ENCODE measurements at places on chromosomes 2 and 18. TPM values are rescaled to one million over a fixed set of nuclear protein-coding genes. Genes with fewer than 3 reads are reported as not detected.

The POU3F3 gene
- total RNA-seq, result not detected

The FLACC1 gene
- 0.63 TPM for total RNA-seq

The RTN4 gene
- 96.7 TPM for total RNA-seq

The DYNAP gene
- not detected for total RNA-seq

The ACADL gene
- not detected for total RNA-seq

The EGR4 gene
- 0.24 TPM for total RNA-seq

The RNF181 gene
- total RNA-seq, result 120 TPM

The DHRS9 gene
- total RNA-seq, result 5.4 TPM

The TXNDC2 gene
- not detected for total RNA-seq

The HTR2B gene
- not detected for total RNA-seq

The ANKAR gene
- total RNA-seq, result 4.2 TPM

The TPO gene
- not detected for total RNA-seq

- DNase-seq, result no peak
- no peaks in the 10 kb centered on the region for H3K36me3 ChIP-seq
- H3K27me3 ChIP-seq, result peaks cover 4% of the 10 kb centered on the region
- H3K27ac ChIP-seq, result no peak overlapping the region
- no peak overlapping the region for H3K4me3 ChIP-seq
- H3K4me1 ChIP-seq, result no peaks in the 10 kb centered on the region
Observed at GRCh38 chr2:121018136-121019061, 266.6 kb downstream of the TFCP2L1 start.

DNA sequence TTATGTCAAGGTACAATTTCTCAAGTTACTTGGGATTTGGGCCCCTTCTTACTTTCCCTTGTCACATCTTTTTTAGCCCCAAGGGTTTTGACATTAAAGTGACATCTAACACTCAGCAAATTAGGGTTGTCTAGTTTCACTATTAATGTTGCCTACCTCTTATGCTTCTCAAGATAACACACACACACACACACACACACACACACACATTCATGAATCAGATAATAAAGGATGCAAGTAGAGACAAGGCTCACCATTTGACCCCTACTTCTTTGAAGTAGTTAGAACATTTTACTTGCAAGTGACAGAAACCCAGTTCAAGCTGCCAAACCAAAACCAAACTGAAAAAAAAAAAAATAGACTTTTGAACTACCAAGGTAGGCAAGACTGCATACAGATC lies 138.8 kb downstream of the TRIB2 start:
- H3K36me3 ChIP-seq, result peaks cover under 1% of the 10 kb centered on the region
- no peak overlapping the region for H3K27ac ChIP-seq
- H3K4me1 ChIP-seq, result peaks cover 5% of the 10 kb centered on the region
- no peak for DNase-seq
- H3K4me3 ChIP-seq, result no peak overlapping the region
- H3K27me3 ChIP-seq, result no peaks in the 10 kb centered on the region

DNA sequence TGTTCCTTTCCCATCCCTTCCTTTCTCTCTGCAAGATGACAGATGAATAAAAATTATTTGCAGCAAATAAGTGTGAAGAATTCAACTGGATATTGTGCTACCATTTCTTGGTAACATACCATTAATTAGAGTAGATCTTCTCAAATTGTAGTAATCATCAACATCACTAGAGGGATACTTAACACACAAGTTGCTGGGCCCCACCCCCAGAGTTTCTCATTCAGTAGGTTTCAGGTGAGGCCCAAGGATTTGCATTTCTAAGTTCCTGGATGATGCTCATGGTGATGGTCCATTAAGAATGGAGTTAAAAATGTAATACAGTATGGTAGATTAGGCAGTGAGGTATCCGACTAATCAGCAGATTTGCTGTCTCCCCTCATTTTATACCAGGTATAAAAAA lies 594.0 kb downstream of the ERBB4 start:
- DNase-seq, result no peak
- no peaks in the 10 kb centered on the region for H3K27me3 ChIP-seq
- no peak overlapping the region for H3K27ac ChIP-seq
- no peaks in the 10 kb centered on the region for H3K4me1 ChIP-seq

DNA sequence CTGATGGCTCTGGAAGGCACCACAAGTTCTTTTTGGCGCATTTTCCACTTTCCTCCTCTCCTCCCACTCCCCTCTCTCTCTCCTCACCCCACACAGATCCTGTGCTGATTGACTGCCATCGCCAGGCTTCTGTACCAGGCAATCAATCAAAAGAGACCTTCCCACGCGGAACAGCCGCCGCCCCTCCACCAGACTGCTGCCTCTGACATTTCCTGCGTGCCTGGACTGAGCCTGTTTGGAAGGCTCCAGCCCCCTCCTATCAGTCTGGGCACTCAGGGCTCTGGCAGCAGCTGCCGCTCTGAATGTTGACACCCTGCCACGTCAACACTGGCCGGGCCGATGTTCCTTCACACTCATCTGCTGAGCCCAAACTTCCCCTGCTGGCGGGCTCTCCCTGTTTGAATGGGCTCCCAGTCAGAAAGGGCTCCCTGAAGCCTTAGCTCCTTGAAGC lies 467.7 kb downstream of the EPHA4 start:
- peaks cover 4% of the 10 kb centered on the region for H3K27me3 ChIP-seq
- H3K36me3 ChIP-seq, result no peaks in the 10 kb centered on the region
- no peak overlapping the region for H3K4me3 ChIP-seq
- peaks cover 5% of the 10 kb centered on the region for H3K4me1 ChIP-seq
- no peak overlapping the region for H3K27ac ChIP-seq

DNA sequence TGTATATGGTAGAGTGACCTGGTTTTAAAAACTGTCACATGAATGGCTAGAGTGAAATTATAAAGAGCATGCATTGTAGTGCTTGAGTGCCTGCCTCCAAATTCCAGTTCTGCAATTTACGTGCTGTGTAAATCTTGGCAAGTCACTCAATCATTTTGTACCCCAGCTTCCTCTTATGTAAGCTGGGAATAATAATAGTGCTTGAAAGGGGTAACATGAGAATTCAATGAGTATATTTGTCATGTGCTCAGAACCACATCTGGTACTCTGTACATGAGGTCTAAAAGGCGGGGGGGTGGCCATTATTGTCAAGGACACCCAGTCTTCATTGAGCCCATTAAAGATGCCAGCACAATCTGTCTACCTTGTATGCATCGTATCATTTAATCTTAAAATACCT lies 214.8 kb downstream of the MC4R start:
- no peak for DNase-seq
- H3K4me3 ChIP-seq, result no peak overlapping the region
- no peaks in the 10 kb centered on the region for H3K27me3 ChIP-seq
- H3K36me3 ChIP-seq, result no peaks in the 10 kb centered on the region

GRCh38 chr2:86295066-86295465 lies 42.4 kb downstream of the REEP1 start:
- no peak overlapping the region for H3K4me3 ChIP-seq
- H3K4me1 ChIP-seq, result no peaks in the 10 kb centered on the region
- H3K27ac ChIP-seq, result no peak overlapping the region
- peaks cover 27% of the 10 kb centered on the region for H3K27me3 ChIP-seq

DNA sequence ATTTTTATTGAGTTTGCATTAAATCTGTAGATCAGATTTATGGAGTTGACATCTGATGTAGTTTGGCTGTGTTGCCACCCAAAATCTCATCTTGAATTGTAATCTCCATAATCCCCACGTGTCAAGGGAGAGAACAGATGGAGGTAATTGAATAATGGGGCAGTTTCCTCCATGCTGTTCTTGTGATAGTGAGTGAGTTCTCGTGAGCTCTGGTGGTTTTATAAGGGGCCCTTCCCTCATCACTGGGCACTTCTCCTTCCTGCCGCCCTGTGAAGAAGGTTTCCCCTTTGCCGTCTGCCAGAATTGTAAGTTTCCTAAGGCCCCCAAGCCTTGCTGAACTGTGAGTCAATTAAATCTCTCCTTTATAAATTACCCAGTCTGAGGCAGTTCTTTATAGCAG lies 32.2 kb downstream of the ZC3H15 start:
- H3K4me3 ChIP-seq, result no peak overlapping the region
- no peaks in the 10 kb centered on the region for H3K4me1 ChIP-seq
- H3K36me3 ChIP-seq, result peaks cover 32% of the 10 kb centered on the region
- no peak for DNase-seq

GRCh38 chr2:120381661-120382060 lies 35.7 kb downstream of the INHBB start:
- H3K27ac ChIP-seq, result no peak overlapping the region
- H3K27me3 ChIP-seq, result peaks cover 7% of the 10 kb centered on the region
- DNase-seq, result no peak
- no peaks in the 10 kb centered on the region for H3K36me3 ChIP-seq
- H3K4me1 ChIP-seq, result no peaks in the 10 kb centered on the region
- no peak overlapping the region for H3K4me3 ChIP-seq

DNA sequence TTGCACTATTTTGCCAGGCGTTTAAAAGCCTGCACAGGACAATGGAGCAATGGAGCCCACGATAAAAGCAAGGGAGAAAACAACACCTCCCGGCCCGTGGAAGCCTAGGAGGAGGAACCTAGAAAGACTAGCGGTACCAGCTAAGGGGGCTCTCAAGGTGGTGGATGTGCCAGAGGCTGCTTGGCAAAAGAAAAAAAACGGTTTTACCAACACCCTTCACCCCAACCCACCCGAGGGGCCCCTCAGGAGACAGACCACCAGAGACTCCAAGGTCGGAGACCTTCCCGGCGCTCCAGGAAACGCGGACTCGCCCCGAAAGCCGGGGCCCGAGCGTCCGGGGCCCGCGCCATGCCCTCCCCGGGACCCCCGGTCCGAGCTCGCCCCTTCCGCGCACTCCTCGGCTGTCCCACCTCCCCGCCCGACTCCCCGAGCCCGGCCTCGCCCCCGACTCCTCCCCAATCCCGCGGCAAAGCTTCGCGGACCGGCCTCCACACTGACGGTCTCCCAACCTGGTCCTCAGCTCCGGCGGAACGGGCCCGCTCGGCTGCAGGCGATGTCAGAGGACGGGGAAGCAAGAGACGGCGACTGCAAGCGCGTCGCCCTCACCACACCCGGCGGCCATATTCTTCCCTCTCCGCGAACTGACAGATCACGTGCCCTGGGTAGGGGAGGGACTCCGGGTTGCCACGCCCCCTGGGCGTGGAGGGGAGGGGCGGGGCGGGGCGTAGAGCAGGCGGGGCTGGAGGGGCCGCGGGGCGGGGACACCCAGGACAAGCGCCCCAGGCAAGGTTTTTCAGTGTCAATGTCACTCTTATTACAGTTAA lies at the start of gene KIDINS220:
TSS of gene KIDINS220 (minus strand) at position 643 of the 824 bp plus-strand sequence. CDS start 10,520 bp downstream, outside the sequence.
- H3K27ac ChIP-seq, result peak within 1 kb of the TSS; percentile 85
- peaks cover 34% of the 10 kb centered on the region for H3K4me1 ChIP-seq
- H3K36me3 ChIP-seq, result no peaks in the 10 kb centered on the region
- H3K4me3 ChIP-seq, result peak within 1 kb of the TSS; percentile 98

DNA sequence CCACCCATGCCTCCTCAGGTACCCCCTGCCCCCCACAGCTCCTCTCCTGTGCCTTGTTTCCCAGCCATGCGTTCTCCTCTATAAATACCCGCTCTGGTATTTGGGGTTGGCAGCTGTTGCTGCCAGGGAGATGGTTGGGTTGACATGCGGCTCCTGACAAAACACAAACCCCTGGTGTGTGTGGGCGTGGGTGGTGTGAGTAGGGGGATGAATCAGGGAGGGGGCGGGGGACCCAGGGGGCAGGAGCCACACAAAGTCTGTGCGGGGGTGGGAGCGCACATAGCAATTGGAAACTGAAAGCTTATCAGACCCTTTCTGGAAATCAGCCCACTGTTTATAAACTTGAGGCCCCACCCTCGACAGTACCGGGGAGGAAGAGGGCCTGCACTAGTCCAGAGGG lies 803 bp upstream of the DES start:
- DNase-seq, result no peak
- no peak overlapping the region for H3K27ac ChIP-seq
- no peak overlapping the region for H3K4me3 ChIP-seq
- peaks cover 32% of the 10 kb centered on the region for H3K27me3 ChIP-seq

GRCh38 chr2:14445670-14446069 lies 186.8 kb upstream of the LRATD1 start:
- H3K4me1 ChIP-seq, result no peaks in the 10 kb centered on the region
- H3K36me3 ChIP-seq, result no peaks in the 10 kb centered on the region
- no peak overlapping the region for H3K4me3 ChIP-seq
- H3K27me3 ChIP-seq, result no peaks in the 10 kb centered on the region
- no peak overlapping the region for H3K27ac ChIP-seq

- DNase-seq, result no peak
- H3K27me3 ChIP-seq, result no peaks in the 10 kb centered on the region
- H3K36me3 ChIP-seq, result peaks cover 70% of the 10 kb centered on the region
- no peak overlapping the region for H3K27ac ChIP-seq
- H3K4me3 ChIP-seq, result no peak overlapping the region
Observed at GRCh38 chr2:143708682-143709081, 579.5 kb downstream of the ARHGAP15 start.

- no peaks in the 10 kb centered on the region for H3K27me3 ChIP-seq
- DNase-seq, result peak; percentile 96
- peaks cover 45% of the 10 kb centered on the region for H3K4me1 ChIP-seq
- peak overlapping the region; percentile 95 for H3K27ac ChIP-seq
Observed at GRCh38 chr2:121699421-121700333, 37.0 kb downstream of the NIFK start.

- H3K4me1 ChIP-seq, result no peaks in the 10 kb centered on the region
- no peak overlapping the region for H3K27ac ChIP-seq
- DNase-seq, result no peak
- no peak overlapping the region for H3K4me3 ChIP-seq
- H3K27me3 ChIP-seq, result no peaks in the 10 kb centered on the region
Observed at GRCh38 chr2:141162314-141162713, 968.5 kb downstream of the LRP1B start.

GRCh38 chr2:240161087-240161750 lies 20.8 kb upstream of the OTOS start:
- H3K27ac ChIP-seq, result no peak overlapping the region
- DNase-seq, result no peak
- H3K4me1 ChIP-seq, result no peaks in the 10 kb centered on the region
- H3K4me3 ChIP-seq, result no peak overlapping the region

DNA sequence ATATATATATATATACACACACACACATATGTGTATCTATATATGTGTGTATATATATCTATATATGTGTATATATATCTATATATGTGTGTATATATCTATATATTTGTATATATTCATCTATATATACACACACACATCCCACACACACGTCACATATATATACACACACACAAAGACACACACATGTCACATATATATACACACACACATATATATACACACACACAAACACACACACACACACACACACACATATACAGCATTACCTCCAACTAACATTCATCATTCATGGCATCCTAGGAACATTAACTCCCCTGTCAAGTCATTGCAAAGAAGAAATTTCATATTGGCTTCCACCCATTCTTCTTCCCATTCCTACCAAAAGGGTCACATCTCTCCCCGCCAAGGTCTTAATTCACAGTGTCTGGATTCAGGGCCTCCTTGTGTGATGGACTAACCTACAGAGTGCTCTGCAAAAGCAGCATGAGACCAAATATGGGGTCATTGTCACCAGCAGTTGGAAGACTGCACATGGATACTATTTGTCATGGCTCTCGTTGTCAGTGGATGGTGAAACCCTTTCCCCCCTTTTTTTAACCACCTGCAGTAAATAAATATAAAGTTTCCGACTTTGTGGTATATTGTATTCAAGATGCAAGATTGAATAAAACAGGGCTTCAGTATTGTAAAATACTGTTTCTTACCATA lies 67.0 kb downstream of the IRS1 start:
- H3K27ac ChIP-seq, result no peak overlapping the region
- H3K4me1 ChIP-seq, result peaks cover 10% of the 10 kb centered on the region
- H3K4me3 ChIP-seq, result no peak overlapping the region
- no peak for DNase-seq
- no peaks in the 10 kb centered on the region for H3K27me3 ChIP-seq
